NCI-H187 treated with DMSO at 0.1 percent for 48 hours (cell line): ENCODE measurements at places on chromosomes 4 and X.

GRCh38 chr4:20394512-20394911 lies 142.8 kb downstream of the SLIT2 start:
- DNase-seq = no peak

GRCh38 chrX:9566150-9566621 lies 101.3 kb downstream of the TBL1X start:
- no peak for DNase-seq

DNA sequence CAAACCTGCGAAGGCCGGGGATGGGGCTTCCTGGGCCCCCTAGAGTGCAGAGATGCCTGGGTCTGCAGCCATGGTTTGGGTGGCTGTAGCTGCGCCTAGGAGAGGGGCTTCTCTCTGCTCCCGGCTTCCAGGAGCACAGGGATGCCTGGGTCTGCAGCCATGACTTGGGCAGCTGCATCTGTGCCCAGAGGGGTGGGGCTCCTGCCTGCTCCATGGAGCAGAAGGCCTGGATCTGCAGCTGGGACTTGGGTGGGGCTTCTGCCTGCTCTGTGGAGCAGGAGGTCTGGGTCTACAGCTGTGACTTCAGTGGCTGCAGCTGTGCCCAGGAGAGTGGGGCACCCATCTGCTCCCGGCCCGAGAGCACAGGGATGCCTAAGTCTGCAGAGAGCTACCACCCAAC lies 20.8 kb downstream of the SPON2 start:
- no peak for DNase-seq

GRCh38 chr4:126976850-126977632 lies 655.7 kb upstream of the INTU start:
- no peak for DNase-seq

GRCh38 chr4:33961761-33962160 lies 2282.6 kb downstream of the ARAP2 start:
- no peak for DNase-seq

GRCh38 chrX:19342331-19342906 lies 1.3 kb upstream of the PDHA1 start:
- DNase-seq = no peak

GRCh38 chr4:142719854-142720541 lies 126.1 kb downstream of the INPP4B start:
- DNase-seq = no peak
